NCI-H2171 (cell line): ENCODE measurements at places on chromosomes 12 and 14.
A peak's percentile ranks its signal among the peaks of the same experiment; 100 is the strongest.

GRCh38 chr14:99589651-99590530 lies 14.1 kb downstream of the CCDC85C start:
- no peak for DNase-seq

DNA sequence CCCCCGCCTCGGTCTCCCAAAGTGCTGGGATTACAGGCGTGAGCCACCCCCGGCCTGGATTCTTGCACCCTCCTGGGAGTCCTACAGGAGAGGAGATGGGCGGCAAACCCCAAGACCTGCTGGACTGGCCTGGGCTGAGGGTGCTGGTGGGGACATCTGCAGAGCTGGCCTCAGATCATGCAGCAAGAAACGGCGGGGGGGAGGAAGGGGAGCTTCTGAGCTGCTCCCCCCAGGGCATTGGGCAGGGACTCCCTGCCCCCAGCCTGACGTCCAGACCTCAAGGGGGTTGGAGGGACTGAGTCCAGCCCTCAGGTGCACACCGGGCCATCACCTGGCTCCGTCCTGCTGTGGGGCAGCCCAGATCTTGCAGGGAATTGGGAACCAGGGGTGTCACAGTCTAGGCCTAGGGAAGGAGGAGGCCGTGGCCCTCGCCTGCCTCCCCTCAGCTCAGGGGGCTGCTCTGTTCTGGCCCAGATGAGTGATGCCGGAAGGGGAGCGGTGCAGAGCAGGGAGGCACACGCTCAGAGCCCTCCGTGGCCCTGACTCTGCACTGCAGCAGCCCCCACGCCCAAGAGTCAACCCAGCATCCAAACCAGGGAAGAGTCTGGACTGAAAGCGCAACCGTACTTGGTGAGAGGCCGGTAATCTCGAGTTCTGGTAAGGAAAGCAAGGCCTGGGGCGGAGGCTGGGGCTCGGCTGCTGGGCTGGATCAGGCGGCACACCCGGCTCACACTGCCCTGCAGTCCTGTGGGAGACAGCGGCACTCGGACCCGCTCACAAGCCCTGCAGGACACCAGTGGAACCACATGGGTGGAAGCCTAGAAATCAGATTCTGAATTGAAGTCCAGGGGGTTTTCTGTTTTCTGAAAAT lies 8.9 kb upstream of the AMN start:
- no peak for DNase-seq

DNA sequence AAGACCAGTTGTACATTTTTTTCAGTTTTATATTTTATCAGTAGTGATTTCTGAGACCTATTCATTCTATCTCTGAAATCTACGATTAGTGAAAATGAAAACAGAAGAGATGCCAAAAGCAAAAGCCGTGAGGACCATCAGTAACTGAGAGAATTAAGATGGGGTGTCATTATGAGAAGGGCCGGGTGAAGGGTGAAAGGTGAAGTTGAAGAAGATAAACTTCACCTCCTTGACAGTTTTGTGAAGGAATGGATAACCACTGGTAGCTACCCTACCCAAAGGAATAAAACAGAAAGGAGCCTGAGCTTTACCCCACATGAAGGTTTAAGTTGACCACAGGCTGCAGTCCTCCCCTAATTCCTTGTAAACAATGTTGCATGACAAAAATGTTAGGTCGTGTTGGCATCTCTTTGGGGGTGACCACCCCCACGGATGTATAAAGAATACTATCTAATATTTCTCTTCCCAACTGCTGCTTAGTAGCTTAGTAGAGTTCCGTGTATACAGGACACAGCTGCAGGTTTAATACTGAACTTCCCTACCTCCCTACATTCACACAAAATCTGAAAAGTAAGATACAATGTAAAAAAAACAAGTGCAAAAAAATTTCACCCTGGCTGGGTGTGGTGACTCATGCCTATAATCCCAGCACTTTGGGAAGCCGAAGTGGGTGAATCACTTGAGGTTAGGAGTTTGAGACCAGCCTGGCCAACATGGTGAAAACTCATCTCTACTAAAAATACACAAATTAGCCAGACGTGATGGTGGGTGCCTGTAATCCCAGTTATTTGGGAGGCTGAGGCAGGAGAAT lies 23.9 kb downstream of the GPR19 start:
- DNase-seq: no peak

- peak; percentile 82 for DNase-seq
Observed at GRCh38 chr12:52582971-52583456, 9.4 kb upstream of the KRT74 start.

DNA sequence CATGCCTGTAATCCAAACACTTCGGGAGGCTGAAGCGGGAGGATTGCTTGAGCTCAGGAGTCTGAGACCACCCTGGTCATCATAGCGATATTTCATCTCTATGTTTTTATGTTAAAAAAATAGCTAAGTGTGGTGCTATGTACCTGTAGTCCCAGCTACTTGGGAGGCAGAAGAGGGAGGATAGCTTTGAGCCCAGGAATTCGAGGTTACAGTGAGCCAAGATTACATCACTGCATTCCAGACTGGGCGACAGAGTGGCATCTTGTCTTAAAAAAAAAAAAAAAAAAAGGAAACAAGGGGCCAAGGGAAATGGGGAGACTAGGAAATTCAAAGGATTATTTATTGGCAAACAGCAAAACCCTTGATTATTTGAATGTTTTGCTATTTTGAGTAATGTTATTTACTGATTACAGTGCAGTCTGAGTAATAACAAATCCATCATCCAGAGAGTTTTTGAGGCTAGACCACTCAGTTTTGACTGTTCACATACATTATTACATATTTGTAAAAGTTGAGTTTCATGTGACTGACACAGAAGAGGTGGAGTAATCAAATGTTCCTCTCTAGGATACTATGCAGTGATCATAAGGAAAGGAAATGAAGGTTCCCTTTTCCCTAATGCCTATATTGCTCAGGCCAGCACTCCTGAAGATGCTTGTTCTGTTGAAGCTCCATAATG lies 40.8 kb downstream of the PRKCH start:
- DNase-seq: no peak
